Left colon (tissue), 2 donors: ENCODE measurements at places on chromosomes 7 and 10. TPM values are rescaled to one million over a fixed set of nuclear protein-coding genes. Genes with fewer than 3 reads are reported as not detected.

DNA sequence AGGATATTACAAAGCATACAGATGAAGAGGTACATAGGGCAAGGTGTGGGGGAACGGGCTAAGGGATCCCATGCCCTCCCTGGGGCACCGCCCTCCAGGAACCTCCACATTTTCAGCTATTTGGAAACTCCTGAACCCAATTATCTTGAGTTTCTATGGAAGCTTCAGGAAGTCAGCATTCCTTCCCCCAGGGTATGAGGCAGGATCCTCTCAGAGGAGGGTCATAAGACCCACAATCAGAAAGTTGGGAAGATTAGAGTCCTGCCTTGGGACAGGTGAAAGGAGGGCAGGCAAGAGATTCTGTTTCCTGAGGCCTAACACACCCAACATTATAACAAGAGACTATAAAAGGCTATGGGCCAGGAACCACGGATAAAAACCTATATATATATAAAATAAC, 98.0 kb downstream of the RALA start:
- DNase-seq = no peak

DNA sequence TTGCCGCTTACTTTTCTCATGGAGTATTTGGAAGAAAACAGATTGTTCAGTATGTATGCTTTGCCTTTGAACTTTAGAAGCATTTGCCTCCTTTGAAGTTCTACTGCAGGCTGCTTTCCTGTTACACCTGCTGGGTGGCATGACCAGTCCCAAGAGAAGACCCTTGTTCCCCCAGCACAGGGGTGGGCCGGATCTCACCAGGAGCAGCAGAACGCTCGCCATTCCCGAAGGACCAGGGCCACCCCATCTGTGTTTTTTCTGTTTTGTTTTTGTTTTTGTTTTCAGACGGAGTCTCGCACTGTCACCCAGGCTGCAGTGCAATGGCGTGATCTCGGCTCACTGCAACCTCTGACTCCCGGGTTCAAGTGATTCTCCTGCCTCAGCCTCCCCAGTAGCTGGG, 493.6 kb downstream of the PTPRN2 start:
- no peak for DNase-seq

DNA sequence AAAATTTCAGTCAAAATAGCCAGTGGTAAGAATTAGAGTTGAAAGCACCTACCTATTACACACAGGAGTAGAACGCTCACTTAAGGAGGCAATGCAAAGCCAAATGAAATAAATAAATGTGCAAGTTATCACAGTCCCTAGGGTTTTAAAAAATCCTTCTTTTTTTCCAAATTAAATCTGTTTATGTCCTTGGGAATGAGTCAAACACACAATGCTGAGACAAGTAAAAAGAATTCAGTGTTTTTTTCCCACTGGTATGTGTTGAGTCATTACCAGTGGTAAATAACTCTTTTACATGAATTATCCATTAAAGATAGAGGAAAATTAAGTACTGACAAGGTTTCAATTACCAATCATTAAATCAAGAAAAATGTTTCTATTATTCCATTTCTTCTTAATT, 438.6 kb downstream of the TNS3 start:
- DNase-seq = no peak

DNA sequence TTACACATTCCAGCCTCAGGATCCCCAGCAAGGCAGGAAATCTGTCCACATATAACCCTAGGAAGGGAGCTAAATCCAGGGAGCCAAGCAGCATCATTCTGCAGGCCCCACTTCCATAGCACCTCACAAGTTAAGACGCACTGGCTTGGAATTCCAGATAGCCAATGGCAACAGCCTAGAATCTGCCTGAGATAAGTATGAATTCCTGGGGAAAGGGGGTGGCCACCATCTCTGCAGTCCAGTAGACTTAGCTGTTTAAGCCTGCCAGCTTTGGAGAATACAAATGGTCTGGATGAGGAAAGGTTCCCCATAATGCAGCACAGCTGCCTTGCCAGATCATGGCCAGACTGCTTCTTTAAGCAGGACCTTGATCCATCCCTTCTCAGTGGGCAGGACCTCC, 179.4 kb upstream of the PRSS1 start:
- no peak for DNase-seq

DNA sequence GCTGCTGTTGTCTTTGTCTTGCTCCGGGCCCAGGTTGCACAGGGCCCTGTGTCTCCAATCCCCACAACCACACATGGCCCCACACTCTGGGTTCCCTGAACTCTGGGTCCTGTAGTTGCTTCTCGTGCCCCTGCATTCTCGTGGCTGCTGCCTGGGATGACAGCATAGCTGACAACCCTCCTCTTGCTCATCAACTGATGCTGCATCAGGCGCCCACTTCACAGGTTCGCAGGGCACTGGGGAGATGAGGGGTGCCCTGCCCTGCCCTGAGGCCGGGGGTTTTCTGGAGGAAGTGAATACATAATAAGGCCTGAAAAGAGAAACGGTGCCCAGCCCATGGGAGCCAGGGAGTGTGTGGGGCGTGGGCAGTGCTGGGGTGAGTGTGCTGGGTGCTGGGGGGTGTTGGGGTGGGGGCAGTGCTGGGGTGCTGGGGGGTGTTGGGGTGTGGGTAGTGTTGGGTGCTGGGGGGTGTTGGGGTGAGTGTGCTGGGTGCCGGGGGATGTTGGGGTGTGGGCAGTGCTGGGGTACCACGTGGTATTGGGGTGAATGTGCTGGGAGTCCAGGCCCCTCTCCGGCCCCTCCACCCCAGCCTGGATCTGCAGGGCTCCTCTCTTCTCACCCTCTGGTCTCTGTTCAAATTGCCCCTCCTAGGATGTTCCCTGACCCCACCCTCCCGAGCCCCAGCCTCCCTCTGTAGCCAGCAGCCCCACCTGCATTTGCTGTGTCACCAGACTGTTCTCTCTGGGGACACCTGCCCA, 2.0 kb upstream of the MTG1 start:
- DNase-seq = no peak

Gene IFT22
- total RNA-seq = 9.1 TPM

Gene KCP
- total RNA-seq = 1.6 TPM

Gene TECPR1
- 45.2 TPM for total RNA-seq

Gene DEPP1
- total RNA-seq = 13.4 TPM

Gene MMD2
- total RNA-seq = not detected
